ENCODE measurements at places on chromosomes 6 and 20. TPM values are rescaled to one million over a fixed set of nuclear protein-coding genes. Genes with fewer than 3 reads are reported as not detected.

- DNase-seq = no peak
- H3K27ac ChIP-seq = no peak overlapping the region
- H3K36me3 ChIP-seq = peaks cover 16% of the 10 kb centered on the region
- no peaks in the 10 kb centered on the region for H3K27me3 ChIP-seq
Observed at GRCh38 chr6:166331503-166332415, 10.6 kb downstream of the SFT2D1 start.

DNA sequence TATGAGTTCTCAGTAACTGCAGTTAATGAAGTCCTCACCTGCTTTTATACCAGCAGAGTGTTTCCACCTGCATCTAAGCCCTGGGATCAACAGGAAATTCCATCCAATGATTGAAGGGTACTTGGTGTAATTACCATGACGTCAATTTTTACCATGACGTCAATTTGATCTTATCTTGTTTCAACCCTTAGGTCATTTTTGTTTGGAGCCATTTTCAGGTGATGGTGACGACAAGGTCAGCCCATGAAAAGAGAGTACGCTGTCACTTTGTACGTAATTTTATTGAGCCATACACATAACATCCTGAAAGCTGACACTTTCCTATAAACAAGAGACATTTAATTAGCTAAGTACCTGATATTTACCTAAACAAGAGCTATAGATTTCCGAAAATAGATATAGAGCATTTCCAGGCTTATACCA, at the start of gene CGA:
CGA (minus strand) TSS at position 20 of the 423 bp plus-strand sequence. CDS start 6,906 bp downstream, outside the sequence.
- DNase-seq = no peak
- H3K36me3 ChIP-seq = no peaks in the 10 kb centered on the region
- H3K27me3 ChIP-seq = no peaks in the 10 kb centered on the region
- H3K4me1 ChIP-seq = no peaks in the 10 kb centered on the region
- no peak within 1 kb of the TSS for H3K4me3 ChIP-seq
- no peak within 1 kb of the TSS for H3K27ac ChIP-seq

- no peak overlapping the region for H3K27ac ChIP-seq
- no peaks in the 10 kb centered on the region for H3K4me1 ChIP-seq
- no peaks in the 10 kb centered on the region for H3K36me3 ChIP-seq
- H3K27me3 ChIP-seq = no peaks in the 10 kb centered on the region
- DNase-seq = no peak
Observed at GRCh38 chr6:150617496-150618460, 18.1 kb downstream of the PLEKHG1 start.

DNA sequence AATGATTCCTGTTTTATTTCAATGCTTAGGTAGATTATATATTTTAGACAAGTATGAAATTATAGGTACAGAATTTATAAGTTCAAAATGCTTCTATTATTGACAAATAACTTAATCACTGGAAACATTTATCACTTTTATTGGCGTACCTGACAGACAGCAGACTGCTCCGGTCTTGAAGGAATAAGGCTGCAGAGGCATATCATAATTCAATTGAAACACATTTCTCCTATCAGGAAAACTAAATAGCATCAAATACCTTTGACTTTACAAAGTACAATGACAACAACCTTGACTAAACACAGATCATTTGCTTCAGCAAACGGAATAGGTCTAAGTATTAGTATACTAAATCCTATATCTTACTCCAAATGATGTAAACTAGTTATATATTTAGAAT, 91.3 kb downstream of the GRIK2 start:
- DNase-seq = no peak
- no peak overlapping the region for H3K4me3 ChIP-seq
- no peaks in the 10 kb centered on the region for H3K4me1 ChIP-seq
- no peaks in the 10 kb centered on the region for H3K36me3 ChIP-seq

C4A gene
- total RNA-seq = 31.4 TPM

CAP2 gene
- 9.6 TPM for total RNA-seq

Measured in vagina (tissue), 2 donors.